ENCODE measurements at places on chromosomes 1 and 21.

DNA sequence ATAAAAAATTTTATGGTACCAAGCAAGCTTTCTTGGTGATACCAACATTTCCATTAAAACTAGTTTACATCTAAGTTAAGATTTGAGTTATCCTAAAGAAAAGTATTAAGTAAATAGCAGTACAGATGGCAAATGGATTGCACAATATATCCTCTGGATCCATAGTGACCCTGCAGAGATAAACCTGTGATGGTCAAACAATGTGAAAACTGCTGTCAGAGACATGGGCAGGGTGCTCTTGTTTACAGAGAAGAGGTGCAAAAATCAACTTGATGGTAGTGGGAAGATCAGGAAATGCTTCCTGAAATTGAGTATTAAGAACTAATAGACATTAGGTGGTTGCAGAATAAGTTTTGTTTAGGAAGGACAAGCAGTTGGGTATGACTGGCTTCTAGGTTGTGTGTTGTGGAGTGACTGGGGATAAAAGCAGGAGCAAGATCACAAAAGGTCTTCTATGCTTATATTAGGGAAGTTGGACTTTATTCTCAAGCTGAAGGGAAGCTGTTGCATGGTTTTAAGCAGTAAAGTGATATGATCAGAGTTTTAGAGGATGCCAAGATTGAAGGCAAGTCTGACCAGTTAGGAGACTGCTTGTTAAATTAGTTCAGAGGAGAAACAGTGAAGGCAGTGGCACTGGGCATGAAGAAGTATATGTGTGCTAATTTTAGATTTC is 9.9 kb downstream of the TTC3 start:
- DNase-seq = no peak

DNA sequence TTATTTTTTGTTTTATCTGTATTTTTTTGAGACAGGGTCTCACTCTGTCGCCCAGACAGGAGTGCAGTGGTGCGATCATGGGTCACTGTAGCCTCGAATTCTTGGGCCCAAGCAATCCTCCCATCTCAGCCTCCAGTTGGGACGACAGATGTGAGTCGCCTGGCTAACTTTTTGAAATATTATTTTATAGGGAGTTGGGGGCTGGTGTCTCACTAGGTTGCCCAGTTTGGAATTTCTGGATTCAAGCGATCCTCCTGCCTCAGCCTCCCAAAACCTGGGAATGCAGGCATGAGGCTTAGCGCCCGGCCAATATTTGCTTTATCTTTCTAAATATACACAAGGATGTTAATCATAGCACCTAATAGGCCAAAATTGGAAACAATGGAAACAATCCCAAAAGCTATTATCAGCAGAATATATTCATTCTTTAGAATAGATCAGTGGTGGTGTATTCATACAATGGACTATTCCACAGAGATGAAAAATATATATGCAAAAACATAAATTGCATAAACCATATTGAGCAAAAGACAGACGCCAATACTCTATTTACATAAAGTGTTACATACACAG is 55.9 kb downstream of the DAP3 start:
- no peak for DNase-seq

GRCh38 chr21:37742532-37742931 is 173.7 kb downstream of the KCNJ6 start:
- DNase-seq = no peak

GRCh38 chr1:167122568-167122967 is 28.7 kb downstream of the STYXL2 start:
- DNase-seq = no peak

DNA sequence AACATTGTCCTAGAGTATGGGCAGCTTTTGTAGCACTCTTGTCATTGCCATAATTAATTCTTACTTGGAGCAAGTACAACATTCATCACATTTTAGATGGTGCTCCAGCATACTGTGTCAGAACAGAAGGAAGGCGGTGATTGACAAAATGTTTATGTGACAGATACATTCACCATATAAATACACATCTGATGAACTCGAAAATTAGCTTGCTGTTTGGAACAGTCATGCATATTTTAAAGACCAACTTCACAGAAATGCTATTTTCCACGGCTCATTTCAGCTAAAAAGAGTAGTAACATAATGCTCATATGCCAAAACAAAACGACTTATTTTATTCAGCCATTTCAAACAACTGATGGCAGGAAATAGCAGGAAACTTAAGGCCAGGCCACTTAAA is 302.7 kb downstream of the MRPL39 start:
- no peak for DNase-seq

GRCh38 chr1:216929870-216930582 is 206.8 kb upstream of the ESRRG start:
- no peak for DNase-seq

DNA sequence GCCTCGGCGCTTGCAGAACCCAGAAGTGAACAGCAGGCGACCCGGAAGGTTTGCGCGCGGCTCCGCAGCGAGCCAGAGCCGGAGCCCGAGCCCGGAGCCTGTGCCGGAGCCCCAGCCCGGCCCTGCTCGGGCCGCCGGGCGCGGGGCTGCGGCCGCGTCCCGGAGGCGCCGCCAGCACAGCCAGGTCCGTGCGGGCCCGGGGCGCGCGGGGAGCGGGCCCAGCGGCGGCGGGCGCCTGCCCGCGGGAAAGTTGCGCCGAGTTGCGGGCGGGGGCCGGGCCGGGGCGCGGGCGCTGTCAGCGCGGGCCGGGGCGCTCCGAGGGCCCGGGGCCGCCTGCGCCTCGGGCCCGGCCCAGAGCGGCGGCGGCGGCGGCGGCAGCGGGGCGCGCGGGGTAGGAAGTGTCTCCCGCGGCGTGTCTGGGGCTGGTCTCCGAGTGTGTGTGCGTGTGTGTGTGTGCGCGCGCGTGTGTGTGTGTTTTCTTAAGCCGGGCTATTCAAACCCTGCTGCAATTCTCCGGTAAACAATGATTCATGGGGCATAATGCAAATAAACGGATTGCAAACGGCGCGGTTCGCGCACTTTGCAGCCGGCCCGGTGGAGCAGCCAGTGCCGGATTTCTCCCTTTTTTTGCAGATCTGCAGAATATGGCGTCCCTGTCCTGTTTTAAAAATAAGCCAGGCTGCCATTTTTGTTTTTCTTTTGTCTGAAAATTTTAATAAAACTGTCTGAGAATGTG is at the start of gene ZNF362:
Gene ZNF362, plus strand, starts transcription at position 22 of the 736 bp plus-strand sequence. CDS start 14,083 bp downstream, outside the sequence.
- DNase-seq = peak; percentile 40

DNA sequence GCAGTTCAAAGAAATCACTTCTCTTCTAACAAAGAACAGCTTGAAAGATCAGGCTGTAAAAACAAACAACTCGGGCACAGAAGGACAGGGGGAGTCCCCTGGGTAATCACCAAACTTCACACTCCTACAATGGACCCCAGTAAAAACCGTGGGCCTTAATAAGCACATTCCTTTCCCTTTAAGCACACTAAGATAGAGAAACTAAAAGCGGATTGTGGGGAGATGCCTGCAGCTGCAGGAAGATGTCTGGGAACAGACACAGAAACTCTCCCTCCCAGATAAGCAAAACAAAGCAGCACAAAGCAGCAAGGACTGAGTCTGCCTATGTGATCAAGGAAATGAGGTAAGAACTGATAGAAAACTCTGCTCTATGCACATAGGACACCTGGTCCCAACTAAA is 37.6 kb upstream of the CTBS start:
- no peak for DNase-seq

GRCh38 chr1:21963477-21964217 is 13.2 kb upstream of the CELA3B start:
- DNase-seq = peak; percentile 69

GRCh38 chr1:51877434-51878307 is 856 bp downstream of the NRDC start:
- DNase-seq = no peak

- no peak for DNase-seq
Observed at GRCh38 chr1:37840711-37841110, 18.7 kb downstream of the MTF1 start.

GRCh38 chr1:150484861-150485260 is 2.4 kb upstream of the TARS2 start:
- no peak for DNase-seq

DNA sequence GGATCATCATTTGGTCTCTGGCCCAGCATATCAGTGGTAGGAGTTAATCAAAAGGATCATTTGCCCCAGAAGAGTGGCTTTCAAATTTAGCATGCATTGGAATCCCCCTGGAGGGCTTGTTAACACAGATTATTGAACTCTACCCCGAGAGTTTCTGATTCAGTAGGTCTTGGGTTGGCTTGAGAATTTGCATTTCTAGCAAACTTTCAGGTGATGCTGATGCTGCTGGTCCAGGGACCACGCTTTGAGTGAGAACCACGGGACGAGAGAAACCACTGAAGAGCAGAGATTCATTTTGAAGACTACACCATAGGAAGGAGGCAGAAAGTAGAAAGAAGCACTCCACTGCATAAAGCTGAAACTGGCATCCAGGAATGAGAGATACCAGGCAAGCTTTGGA is 81.3 kb upstream of the DUSP10 start:
- no peak for DNase-seq

GRCh38 chr1:4306559-4307467 is 347.6 kb upstream of the AJAP1 start:
- no peak for DNase-seq

- peak; percentile 14 for DNase-seq
Observed at GRCh38 chr1:20100632-20101355, 18.5 kb downstream of the PLA2G2D start.

DNA sequence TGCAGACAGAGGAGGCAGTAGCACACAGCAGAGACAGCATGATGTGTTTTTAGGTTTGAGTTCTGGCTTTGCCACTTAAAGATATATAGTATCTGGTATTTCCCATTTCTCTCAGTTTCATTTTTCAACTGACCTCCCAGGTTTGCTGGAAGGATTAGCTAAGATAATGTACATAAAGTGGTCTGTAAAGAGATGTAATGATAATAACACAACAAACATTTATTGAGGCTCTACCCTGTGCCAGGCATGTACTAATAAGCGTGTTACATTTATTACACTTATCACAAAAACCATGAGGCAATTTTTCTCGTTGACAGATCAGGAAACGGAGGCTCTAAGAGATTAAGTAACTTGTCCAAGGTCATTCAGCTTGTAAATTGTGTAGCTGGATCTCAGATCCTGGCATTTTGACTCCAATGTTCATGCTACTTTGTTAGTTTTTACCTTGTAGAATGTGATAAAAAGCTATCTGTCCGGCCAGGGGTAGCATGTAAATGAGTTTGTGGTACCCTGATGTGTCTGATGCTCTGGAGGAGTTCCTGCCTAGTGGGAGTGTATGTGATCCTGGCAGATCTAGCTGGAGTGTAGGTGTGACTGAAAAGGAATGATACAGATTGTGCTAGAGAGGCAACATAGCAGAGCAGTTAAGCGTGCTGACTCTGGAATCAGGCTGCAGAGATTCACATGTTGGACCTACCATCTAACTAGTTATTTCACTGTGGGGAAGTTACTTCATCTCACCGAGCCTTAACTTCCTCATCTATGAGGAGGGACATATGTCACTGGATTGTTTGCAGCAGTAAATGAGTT is 146.6 kb downstream of the VPS13D start:
- DNase-seq = no peak

DNA sequence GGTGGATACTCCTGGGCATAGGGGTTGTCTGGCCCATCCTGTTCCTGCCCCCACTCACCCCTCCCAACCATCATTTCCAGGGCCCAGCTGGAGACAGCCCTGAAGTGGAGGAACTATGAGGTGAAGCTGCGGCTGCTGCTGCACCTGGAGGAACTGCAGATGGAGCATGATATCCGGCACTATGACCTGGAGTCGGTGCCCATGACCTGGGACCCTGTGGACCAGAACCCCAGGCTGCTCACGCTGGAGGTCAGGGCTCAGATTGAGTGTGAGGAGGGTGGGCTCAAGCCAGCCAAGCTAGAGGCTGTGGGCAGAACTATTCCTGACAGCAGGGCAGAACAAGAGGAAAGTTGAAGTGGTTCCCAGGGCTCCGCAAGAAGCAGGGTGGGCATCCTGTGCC is 14.2 kb downstream of the RHOC start:
- DNase-seq = no peak

DNA sequence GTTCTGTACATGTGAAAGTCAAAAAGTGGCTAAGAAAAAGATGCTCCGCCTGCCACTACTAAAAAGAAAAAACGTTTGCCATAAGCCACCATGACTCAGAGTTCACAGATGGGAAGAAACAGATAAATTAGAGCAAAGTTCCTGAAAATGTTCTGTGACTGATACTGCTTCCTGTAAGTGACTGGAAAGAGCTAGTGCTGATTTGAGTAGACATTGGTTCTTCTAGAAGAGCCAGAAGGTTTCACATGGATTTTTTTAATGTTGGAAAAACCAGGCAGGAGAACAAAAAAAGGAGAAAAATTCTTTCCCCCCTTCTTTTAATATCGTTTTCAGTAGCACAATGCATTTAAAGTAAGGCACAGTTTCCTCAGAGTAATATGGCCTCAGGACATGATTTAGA is 221.4 kb downstream of the HLX start:
- DNase-seq = no peak

GRCh38 chr1:53754484-53755312 is 15.7 kb upstream of the GLIS1 start:
- no peak for DNase-seq

- no peak for DNase-seq
Observed at GRCh38 chr1:31095298-31095981, 29.9 kb upstream of the PUM1 start.

DNA sequence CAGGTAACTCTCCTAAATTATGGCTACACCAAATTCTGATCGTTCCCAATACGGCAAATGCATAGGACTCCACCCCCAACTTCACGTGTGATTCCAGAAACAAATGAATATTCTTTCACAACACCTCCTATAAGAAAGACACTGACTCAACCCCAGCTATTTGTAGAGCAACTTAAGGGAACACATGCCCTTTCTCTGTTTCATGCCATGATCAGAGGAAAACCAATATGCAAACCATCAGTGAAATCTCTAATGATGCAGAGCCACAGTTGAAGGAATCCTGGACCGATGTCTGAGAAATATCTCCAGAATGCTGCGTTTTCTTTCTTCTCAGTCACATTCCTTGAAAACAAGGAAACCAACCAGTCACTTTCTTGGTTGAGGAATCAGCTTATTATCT is 164.2 kb upstream of the PTBP2 start:
- no peak for DNase-seq

GRCh38 chr1:216576234-216576937 is 146.8 kb downstream of the ESRRG start:
- DNase-seq = no peak

GRCh38 chr1:6245869-6246496 is 2.0 kb downstream of the HES3 start:
- DNase-seq = peak; percentile 23

DNA sequence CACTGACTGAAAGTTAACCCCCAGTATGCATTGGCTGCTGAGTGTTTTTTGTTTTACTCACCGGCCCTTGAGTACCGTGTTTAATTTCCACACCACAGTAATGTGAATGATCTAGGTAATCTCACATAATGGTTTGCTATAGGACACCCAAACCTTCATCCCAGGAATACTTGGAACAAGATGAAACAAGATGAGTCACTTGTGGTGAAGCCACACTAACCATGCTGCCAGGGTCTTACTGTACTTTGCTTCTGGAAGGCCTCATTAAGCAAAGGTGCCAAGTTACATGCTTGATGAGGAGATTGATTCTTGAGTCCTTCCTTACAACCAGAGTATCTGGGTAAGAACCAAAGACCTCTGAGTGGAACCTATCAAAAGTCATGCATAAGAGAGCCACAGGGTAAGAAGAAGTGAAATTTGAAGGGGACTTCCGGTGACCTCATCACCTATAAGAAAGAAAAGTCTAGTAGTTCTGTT is 163.3 kb downstream of the NRIP1 start:
- no peak for DNase-seq

GRCh38 chr1:52955129-52955970 is 28.3 kb downstream of the SCP2 start:
- DNase-seq = no peak

GRCh38 chr1:215022741-215023141 is 59.8 kb upstream of the KCNK2 start:
- no peak for DNase-seq

Data from activated CD4-positive, alpha-beta T cell treated with anti-CD3 and anti-CD28 coated beads for 24 hours (primary cell).